Stimulated activated CD8-positive, alpha-beta memory T cell treated with anti-CD3 and anti-CD28 coated beads, Interleukin-15, amount 100 ng/mL, for 4 hours (primary cell): ENCODE measurements at places on chromosomes 12 and 14.

- DNase-seq, result no peak
These were observed 76.5 kb downstream of the FBXL14 start for GRCh38 chr12:1517734-1518525.

GRCh38 chr14:58977366-58977765, 211.1 kb upstream of the DAAM1 start:
- DNase-seq, result no peak

GRCh38 chr14:97489750-97490149, 692.6 kb downstream of the VRK1 start:
- no peak for DNase-seq

GRCh38 chr12:43291516-43291915, 260.5 kb downstream of the ADAMTS20 start:
- DNase-seq, result no peak

DNA sequence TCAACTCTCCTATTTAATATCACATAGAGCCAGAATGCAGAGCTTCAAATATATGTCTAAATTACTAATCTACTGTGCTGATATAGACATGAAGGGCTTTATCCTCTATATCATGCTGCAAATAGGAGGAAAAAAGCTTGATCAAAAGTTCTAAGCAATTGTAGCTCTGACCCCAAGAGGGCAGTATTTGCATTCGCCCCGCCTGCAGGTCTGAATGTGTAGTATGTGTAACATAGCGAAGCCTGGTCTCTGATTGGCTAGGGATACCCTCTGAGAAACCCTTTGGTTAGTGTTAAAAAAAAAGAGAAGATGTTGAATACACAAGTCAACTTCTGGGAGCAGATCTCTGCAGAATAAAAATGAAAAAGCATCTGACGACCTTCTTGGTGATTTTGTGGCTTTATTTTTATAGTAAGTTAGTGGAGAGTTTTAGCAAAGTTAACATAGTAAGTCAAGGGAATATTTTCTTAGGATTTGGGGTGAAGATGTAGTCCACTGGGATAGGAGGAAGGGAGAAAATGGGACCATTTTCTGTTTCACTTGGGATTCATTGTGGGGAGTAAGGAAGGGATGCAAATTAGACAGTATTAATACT, 151.6 kb upstream of the OR4E1 start:
- DNase-seq, result no peak
